ENCODE measurements at places on chromosomes 2 and 18.

DNA sequence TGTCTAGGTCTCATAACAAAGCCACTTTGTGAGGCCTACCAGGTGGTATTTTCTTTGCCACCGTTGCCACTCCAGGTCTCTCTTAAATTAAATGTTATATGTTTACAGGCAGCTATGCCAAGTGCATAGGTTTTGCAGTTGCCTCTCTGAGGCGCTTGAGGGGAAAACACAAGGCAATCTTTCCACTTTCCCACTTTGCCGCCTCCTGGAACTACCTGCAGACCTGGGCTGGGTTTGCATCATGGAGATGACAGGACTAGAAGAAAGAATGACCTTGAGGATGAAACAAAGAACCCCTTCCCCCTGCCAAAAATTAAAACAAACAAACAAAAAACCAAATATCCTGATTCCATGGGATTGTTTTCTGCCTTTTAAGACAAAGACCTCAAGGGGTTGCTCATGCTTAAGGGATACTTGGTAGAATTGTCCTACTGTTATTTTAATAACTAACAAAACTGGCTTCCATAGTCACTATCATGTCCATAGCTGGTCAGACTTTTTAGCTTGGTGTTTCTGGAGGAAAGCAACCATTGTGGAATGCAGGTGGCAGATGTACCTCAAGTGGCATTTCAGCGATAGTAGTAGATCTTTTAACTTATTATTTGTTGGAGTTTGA lies 159.9 kb downstream of the PRPF40A start:
- DNase-seq = no peak

- DNase-seq = peak; percentile 39
Observed at GRCh38 chr18:56563568-56563967, 74.8 kb downstream of the TXNL1 start.

DNA sequence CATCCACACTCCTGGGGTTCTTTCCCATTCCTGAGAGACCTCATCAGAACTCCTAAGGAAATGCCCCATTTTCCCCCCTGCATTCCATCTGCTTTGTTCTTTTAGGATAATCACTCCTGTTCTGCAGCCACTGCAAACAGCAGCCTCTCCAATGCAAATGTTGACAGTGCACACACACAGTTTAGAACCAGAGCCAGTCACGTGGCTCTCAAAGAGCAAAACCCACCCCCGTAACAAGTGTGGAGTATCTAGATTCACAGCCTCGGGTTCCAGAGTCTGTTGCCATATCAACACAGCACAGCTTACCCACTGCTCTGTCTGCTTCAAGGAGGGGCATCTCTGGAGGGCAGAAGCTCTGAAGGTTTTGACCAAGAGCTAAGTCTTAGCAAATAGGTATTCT lies 180.0 kb downstream of the NAPG start:
- no peak for DNase-seq

DNA sequence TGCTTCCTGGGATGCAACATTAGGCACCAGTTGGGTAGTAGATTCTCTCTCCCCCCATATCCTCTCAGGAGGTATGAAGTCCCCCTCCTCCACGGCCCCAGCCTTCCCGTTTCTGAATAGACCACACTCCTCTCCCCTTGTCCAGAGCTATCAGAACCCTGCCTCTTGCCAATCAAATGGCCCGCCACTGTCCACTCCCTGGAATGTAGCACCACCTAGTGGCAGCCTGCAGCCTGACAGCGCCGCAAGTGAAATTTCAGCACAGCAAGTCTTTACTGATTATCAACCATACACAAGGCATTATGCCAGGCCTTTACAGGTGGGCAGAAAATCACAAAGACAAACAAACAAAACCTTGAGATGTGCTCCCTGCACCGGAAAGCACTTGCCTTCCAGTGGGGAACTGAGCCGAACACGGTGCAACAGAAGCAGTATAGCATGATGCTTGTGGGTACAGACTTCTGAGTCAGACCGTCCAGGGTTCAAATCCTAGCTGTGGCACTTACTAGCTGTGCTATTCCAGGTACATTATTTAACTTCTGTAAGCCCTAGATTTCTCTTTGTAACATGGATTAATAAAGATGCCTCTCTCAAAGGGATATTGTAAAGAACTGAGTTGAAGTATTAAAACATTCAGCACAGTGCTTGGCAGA lies 174.0 kb downstream of the SMAD2 start:
- peak; percentile 84 for DNase-seq

DNA sequence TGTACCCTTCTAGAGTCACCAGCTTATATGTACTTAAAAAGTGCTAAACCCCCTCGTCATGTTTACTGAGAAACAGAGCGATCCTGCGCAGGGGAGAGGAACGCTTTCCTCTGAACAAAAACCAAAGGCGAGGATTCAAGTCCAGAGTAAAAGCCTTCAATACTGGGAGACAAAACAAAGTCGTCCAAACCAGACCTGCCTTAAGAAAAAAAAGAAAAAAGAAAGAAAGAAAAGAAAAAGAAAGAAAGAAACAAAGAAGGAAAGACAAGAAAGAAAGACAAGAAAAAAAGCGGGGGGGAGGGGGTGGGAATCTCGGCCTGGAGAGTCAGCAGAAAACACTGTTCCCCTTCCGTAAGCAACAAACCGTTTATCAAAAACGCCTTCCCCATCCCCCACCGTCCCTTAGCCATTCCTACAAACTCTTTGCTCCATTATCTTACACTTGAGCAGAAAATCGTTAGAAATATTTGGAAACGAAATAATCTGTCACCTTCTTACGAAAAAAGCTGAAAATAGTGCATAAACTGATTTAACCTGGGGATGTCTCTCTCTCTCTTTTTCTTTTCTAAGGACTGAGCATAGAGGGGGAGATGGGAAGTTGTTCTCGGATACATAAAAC lies 3.3 kb downstream of the PTGR3 start:
- no peak for DNase-seq

DNA sequence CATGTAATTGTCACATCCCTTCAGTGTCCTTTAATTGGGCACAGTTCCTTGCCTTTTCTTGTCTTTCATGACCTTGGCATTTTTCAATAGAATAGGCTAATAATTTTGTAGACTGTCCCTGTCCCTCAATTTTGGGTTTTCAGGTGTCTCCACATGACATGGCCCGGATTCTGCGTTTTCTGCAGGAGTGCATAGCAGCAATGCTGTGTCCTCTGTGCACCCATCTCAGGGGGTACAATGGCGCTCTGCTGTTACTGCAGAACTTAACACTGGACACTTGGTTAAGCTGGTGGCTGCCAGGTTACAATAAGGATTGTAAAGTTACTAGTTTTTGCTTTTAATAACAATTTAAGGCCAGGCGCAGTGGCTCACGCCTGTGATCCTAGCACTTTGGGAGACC lies 51.3 kb downstream of the INPP5D start:
- DNase-seq = no peak

- DNase-seq = no peak
Observed at GRCh38 chr18:61840324-61840723, 52.5 kb downstream of the RNF152 start.

- DNase-seq = no peak
Observed at GRCh38 chr2:153487448-153487847, 8.9 kb upstream of the RPRM start.

DNA sequence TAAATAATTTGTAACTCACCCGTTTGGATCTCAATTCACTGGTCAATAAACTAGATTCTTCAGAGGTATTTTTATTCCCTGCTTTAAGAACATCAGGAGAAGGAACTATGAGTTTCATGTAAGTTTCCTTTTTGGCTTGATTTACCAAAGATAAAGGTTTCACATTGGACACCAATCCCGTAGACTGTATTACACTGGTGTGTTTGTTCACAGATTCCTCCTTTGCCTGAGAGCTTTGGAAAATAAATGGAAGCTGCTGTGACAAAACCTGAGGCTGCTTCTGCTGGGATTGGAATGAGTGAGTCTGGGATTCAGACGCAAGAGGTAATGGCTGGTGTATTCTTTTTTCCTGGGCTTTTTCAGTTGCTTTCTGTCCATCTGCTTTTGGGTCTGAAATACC lies 151.8 kb upstream of the WDSUB1 start:
- no peak for DNase-seq

DNA sequence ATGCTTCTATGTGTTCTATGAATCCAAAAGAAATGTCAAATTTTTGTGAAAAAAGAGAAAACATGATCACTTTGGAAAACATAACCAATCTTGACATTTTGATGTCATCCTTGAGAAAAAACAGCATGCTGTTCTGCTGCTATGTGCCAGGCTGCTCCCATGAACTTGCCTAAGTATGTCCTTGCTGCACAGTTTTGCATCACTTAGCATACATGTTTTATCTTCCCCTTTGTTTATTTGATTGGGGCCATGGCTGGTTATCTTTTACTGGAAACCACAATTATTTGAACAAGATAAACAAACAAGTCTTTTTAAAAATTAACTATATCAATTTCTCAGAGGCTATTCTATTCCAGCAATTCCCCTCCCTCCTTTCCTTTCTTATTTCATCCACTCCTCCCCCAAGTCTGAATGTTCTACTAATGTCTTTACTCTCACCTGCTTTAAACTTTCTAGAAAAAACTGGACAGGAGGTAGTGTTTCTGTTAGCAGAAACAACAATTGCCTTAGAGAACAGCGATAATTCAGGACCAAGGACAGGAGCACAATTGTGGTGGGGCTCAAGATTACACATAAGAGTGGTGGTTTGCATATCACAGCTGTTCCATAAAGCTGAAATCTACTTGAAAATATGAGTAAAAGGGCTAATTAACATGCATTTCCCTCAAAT lies 6.7 kb downstream of the AOX1 start:
- DNase-seq = peak; percentile 17
